ENCODE measurements at places on chromosomes 4 and X.
A peak's percentile ranks its signal among the peaks of the same experiment; 100 is the strongest.

GRCh38 chr4:1405636-1406393 lies 427 bp downstream of the NKX1-1 start:
- DNase-seq, result no peak

- no peak for DNase-seq
Measured at GRCh38 chrX:22110729-22111494, 78.8 kb downstream of the PHEX start.

DNA sequence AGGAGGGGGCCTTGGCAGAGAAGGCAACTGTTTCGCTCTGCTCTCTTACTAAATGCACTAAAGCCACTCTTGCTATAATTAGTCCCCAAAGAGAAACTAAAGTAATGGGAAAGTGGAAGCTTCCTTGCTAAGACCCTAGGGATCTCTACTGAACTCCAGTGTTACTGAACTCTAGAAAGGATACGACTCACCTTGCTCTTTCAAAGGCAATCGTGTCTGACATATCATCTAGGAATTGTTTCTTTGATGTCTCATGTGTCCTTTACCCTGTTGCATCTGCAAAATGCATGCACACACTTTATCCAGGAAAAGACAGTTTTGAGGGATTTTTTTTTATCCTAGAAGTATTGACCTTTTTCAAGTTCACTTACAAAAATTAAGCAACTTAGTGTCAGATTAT lies 148.1 kb upstream of the FAM9B start:
- no peak for DNase-seq

GRCh38 chr4:7956934-7957656 lies 17.4 kb upstream of the AFAP1 start:
- DNase-seq, result no peak

- DNase-seq, result peak; percentile 53
Measured at GRCh38 chr4:4575284-4576211, 33.7 kb upstream of the STX18 start.

All from NCI-H774 (cell line).